ENCODE measurements at places on chromosomes 7 and 10.

DNA sequence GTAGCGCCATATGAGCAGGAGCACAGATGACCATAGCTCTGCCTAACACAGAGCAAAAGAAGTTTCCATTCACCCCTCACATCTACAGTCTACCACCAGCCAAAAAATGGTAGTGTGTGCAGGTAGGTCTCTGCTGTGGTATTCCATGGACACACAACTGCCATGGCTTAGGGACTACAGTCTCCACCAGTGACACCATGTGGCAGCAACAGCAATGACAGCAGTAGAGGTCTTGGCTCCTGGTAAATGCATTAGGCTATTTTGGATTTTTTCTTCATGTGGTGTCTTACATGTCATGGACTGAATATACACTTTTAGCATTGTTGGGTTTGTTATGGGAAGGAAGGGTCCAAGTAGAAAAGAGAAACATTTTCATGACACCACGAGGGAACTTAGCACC lies 70.1 kb upstream of the CABCOCO1 start:
- DNase-seq: no peak

GRCh38 chr7:2687338-2687869 lies 598 bp upstream of the AMZ1 start:
- no peak for DNase-seq

- DNase-seq: no peak
Observed at GRCh38 chr10:11023009-11023953, 5.6 kb downstream of the CELF2 start.

DNA sequence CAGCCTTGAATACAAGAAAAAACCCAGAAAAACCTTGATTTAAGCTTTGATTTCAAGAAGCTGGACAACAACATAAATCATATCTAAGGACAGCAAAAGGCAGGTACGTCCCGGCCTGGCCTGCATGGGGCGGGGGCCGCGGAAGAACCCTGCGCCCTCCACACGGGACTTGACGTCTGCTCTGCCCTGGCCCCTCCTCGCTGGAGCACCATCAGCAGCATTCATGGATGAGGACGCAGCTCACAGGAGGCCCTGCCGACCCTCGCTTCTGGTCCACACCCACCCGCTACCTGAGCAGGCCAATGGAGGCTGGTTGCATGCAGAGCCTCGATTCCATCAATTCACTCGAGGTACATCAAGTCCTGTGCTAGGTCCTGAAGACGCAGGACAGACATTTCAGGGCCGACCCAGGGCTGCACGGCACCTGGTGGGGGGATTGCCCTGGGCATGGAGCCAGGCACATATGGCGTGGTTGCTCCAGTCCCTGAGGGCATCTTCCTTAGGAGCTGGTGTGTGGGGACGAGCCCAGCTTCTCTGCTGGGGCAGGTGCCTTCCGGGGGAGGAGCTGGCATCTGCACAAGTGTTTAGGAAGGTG lies 63.1 kb upstream of the NKX6-2 start:
- DNase-seq: no peak

GRCh38 chr10:96367470-96367869 lies 8.7 kb upstream of the OPALIN start:
- no peak for DNase-seq

DNA sequence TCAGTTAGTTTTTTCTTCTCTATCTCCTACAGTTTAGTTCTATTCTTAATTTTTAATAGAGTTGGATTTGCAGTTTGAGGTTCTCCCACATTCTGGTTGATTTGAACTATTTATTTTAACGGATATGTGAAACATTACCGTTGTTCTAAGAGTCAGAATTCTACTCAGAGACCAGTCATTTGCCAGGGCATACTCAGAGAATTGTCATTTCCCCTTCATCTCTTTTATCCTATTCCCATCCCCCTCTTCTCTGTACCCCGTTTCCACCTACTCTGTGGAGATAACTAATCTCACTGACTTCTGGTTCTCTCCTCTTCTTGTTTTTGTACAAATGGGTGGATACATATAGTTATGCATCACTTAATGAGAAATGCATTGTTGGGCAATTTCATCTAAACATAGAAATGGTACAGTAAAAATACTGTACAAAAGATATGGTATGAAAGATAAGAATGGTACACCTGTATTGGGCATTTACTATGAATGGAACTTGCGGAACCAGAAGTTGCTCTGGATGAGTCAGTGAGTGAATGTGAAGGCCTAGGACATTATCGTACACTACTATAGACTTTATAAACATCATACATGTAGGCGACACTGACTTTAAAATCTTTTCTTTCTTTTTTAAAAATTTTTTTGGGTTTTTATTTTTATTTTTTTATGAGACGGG lies 53.1 kb downstream of the INPP5F start:
- DNase-seq: no peak

All from stimulated activated CD4-positive, alpha-beta T cell treated with anti-CD3 and anti-CD28 coated beads, Interleukin-1b, Interleukin-23, amount 100 ng/mL, for 24 hours (primary cell).